ENCODE measurements at places on chromosomes 11 and 22.

- DNase-seq: no peak
Measured at GRCh38 chr11:12717851-12718291, 43.6 kb downstream of the TEAD1 start.

DNA sequence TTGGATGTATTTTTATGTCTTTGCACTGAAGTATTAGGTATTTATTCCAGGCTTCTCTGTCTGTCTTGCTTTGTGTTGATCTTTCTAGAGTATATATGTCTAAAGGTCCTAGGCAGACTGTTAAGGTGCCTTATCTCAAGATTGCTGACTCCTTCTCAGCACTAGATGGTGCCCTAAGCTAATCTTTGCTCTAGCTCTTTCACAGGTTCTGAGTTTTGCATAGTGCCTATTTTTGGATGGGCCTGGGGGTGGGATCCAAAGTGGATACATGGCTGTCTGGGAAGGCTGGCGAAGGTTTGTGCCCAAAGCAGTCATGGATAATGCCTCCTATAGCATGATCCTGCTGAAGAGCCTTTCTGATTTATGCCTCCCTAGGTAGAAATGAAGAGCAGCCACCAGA is 154.9 kb downstream of the TRPC6 start:
- no peak for DNase-seq

GRCh38 chr11:58493676-58494075 is 14.2 kb downstream of the OR5B21 start:
- DNase-seq: no peak

GRCh38 chr22:43314611-43315010 is 28.6 kb downstream of the SCUBE1 start:
- no peak for DNase-seq

- DNase-seq: no peak
Measured at GRCh38 chr11:92703449-92703830, 266.0 kb upstream of the MTNR1B start.

DNA sequence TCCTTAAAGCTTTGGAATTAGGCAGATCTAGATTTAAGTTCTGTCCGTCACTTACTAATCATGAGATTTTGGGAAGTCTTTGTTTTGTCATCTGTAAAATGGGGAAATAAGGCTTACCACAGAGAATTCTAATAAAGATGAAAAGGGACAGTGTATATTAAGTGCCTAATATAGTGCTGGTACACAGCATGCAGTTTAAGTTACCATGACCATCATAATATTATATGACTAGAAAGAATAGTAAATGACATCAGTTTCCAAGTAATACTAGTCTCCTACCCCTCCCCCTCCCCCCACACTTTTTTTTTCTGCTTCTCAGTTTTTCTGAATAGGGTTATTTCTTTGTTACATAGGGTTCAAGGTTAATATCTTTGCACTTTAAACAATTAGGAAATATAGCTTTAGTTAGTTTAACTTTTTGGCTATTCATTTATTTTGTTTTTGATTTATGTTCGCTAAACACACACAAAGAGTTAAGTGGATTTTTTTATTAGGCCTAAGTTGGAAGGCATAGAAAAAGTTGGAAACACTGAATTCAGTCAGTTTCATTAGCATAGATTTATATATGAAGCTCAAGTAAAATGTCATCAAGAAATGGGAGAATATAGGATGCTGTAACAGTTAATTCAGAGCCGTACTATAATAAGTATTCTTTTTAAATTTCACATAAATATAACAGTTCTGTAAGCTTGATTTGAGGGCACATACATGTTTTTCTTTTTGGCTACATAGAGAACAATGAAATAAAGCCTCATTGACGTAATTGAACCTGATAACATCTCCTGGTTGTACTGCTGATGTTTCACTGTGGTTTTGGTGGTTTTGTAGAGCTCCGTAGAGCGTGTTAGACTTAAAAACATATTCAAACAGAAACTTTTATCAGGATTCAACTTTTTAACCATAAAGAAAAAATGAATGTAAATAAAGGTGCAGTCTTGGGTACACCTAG is 121.2 kb downstream of the PDE3B start:
- no peak for DNase-seq

DNA sequence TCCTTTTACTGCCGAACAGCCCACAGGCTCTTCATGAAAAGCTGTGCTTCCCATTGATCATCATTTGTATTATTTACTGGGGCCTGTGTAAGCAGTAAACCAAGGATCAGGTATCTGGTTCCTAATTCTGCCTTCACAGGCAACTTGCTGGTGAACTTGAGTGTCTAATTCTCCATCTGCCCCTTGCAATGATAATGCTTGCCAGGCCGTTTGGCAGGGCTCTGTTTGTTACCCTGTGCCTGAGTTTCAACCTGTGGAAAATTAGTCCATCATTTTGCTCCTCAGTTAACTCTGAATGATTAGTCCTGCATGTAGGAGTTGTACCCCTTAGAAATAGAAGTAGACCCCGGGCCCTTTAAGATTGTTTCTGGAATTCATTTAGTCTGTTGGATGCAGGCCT is 298.4 kb upstream of the CADM1 start:
- DNase-seq: no peak

- no peak for DNase-seq
Measured at GRCh38 chr22:45763236-45763624, 91.6 kb downstream of the ATXN10 start.

GRCh38 chr11:36487619-36488018 is 22.5 kb downstream of the TRAF6 start:
- DNase-seq: no peak

Data from HTR-8/SVneo (cell line).